ENCODE measurements at places on chromosomes 5 and 9.

GRCh38 chr9:18536554-18536953 is 62.6 kb downstream of the ADAMTSL1 start:
- no peak for DNase-seq

DNA sequence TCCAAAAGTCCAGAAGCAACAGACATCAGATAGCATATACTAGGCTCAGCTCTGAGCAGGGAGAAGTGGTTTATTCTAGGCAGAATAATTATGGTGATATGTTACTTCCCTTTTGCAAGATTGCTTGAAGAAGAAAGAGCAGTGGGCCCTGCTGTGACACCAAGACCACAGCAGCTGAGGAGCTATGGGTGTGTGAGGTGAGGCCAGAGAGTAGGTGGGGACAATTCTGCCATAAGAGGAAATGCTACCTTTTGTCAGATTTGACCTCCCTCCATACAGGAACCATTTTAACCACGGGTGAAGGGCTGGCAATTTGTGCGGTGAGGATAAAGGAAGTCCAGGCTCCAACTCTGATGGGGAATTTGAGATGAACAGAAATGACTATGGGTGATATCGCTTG is 51.3 kb downstream of the TNFSF15 start:
- DNase-seq = no peak

GRCh38 chr5:6501701-6502100 is 53.0 kb downstream of the UBE2QL1 start:
- DNase-seq = no peak

DNA sequence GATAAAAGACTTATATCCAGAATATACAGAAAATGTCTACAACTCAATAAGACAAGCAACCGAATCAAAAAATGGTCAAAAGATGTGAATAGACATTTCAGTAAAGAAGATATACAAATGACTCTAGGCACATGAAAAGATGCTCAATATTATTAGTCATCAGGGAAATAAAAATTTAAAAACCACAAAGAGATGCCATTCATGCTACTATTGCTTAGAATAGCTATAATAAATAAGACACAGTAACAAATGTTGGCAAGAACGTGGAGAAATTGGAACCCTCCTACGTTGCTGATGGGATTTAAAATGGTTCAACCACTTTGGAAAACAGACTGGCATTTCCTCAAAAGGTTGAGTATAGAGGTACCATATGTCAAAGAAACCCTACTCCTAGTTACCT is 39.8 kb downstream of the POLK start:
- DNase-seq = no peak

GRCh38 chr5:172009536-172010270 is 3.3 kb upstream of the FBXW11 start:
- no peak for DNase-seq

DNA sequence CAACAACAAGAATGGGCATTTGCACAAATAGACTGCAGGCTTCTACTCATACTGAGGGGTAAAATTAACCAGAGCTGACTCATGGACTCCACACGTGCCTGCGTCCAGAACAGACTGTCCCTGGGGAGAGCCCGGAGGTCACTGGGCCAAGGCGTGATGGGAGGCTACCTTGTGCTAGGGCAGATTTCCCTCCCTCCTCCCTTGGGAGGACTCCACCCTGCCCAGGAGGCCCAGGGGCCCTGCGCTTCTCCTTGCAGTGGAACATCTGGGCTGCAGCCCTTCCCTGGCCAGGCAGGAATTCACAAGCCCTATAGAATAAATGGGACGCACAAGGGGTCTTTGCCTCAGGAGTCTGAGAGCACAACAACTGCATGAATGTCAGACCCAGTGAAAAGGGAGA is 35.6 kb downstream of the IRX2 start:
- DNase-seq = no peak

DNA sequence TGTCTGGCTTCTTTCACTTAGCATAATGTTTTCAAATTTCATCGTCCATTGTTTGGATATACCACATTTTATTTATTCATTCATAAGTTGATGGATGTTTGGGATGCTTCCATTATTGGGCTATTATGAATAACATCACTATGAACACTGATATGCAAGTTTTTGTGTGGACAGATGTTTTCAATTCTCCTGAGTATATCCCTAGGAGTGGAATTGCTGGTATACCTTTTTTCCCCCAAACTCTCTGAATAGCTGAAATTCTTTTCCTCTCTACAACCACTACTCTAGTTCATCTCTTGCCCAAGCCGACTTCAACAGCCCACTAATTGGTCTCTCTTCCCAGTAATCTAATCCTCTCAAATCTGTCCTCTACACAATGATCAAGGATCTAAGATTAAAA is 4.7 kb upstream of the ZFR start:
- DNase-seq = no peak

DNA sequence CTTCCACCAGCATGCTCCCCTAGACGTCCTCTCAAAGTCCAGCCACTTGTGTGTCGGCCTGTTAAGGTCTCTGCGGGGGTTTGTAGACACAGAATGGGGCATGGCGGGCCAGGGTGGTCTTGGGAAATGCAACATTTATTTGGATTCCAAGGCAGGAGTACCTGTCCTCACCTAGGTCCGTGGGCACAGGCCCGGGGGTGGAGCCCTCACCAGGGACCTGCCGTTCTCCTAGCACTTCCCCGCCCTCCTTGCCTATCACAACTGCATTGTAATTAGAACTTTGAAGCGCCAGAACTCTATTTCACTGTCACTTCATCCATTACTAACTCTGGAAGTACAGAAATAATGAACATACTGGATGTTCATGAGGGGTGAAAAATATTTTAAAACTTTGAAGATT is 268.3 kb upstream of the ACTBL2 start:
- DNase-seq = no peak

- DNase-seq = no peak
Measured at GRCh38 chr5:172705576-172706084, 64.6 kb downstream of the NEURL1B start.

DNA sequence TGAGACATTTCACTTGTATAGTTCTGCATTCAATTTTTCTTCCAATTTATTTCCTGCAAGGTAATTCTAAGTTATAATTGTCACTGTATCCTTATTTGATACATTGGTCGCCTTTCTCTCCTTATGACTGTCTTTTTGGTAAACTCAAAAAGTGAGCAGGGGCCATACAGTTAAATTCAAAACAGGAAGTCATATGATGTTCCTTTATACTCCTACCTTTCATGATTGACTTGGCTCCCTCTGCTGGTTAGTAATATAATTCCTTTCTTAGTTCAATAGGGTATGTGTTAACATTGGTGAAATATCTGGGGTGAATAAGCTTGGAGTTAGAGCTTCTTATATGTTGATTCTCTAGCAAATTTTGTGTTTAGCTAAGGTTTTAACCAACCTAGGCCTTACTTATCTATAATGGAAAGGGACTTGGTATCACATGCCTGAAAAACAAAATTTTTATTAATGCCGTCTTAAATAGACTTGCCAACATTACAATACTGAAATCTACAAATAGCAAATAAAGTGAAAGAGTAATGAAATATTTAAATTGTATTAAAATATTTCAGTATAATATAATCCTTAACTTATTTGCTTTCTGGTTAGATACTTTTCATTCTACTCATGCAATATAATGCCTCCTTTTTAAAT is 6.0 kb upstream of the NIPBL start:
- DNase-seq = no peak

GRCh38 chr5:15943487-15943886 is 236.1 kb downstream of the MARCHF11 start:
- no peak for DNase-seq

DNA sequence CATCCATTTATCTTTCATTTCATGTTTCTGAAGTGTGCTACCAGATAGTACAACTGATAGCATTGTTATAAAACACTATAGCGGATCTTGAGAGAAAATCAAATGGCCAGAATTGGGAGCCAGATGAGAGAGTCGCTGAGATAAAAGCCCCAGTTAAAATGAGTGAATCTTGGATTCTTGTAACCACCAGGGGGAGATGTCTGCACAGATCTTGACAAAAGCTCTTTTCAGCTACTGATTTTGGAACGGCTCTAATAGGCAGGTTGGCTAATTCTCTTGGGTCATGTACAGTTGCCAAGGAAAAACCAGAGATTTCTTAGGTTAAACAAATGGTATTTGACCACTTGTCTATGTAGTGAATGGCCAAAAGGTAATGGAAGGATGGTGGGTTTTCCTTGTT is 21.7 kb downstream of the F2RL2 start:
- peak; percentile 30 for DNase-seq

DNA sequence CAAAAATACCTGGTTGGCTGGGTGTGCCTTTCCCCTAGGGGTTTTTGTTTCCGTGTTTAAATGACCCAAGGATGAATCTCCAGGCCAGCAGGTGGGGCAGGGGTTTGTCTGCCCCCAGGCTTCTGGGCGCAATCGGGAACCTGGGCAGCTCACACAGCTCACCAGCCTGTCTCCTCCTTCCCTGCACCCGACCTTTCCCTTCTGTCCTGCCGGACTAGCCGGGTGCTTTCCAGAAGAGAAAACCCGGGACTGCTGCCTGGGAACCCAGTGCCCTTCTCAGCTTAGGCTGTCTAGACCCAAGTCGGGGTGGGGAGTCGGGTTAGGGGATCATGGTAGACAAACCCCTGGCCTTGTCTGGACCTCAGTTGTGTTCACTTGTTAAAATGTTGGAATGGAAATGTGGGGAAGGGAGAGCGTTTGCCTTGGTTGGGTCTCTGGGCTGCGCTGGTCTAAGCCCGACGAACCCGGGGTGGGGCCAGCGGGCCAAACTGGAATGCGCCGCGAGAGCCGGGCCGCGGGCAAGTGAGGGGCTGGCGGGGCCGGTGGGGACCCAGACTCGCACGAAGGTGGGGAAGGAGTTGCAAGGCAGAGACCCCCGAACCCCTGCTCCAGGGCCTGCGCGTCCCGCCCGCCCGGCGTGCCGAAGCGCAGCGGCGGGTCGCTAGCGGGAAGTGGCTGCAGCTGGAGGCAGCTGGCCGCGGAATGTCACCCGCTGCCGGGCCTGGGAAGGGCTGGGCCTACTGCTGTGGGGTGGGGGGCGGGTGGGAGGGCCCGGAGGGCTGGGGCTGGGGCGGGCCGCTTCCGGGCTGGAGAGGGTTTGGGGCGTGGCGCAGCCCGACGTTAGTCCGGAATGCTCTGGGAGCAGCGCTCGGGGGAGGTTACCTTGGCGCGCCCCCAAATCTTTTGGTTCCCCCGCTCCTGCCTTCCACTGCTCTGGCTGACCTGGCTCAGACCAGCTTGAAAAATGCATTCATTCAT is 84.6 kb downstream of the DAB2IP start:
- no peak for DNase-seq

DNA sequence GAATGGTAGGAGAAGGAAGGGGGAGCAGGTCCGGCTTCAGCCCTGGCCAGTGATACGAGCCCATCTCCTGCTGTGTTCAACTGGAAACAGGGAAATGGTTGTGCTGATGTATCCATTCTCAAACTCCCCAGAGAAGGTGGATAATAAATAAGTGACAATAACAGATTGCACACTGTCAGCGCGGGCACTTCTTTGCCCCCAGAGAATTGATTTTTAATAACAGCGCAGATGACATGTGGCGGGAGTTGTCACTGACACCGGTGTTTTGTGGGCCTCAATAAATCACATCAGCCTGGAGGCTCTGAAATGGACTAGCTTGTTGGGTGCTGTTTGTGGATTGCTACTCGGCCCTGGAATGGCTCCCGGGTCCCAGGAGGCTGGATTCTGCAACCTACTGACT is 141.4 kb upstream of the PANK3 start:
- DNase-seq = no peak

- no peak for DNase-seq
Measured at GRCh38 chr9:34521406-34522045, 1.3 kb downstream of the ENHO start.

Measured in CD4-positive, alpha-beta T cell treated with Interleukin-17A for 4 hours (primary cell).